ENCODE measurements at places on chromosomes 3 and 15.

DNA sequence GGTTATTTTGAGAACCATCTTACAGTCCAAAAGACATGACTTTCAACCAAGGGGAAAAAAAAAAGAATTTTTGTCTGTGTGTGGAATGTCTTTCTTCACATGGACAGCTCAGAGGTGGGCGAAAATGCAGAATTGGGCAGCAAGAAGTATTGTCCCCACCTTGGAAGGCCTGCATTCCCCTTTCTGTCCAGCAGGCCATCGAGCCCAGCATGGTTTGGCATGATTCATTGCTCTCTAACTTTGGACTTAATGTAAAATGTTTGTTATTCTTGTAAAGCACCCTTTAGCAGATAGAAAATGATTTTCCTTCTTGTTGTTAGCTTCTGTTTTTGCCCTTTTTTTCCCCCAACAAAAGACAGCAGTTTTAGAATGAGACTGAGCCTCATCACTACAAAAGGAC is 12.4 kb downstream of the MYO1E start:
- DNase-seq, result no peak

GRCh38 chr15:93030430-93031102 is 58.4 kb downstream of the RGMA start:
- DNase-seq, result peak; percentile 24

DNA sequence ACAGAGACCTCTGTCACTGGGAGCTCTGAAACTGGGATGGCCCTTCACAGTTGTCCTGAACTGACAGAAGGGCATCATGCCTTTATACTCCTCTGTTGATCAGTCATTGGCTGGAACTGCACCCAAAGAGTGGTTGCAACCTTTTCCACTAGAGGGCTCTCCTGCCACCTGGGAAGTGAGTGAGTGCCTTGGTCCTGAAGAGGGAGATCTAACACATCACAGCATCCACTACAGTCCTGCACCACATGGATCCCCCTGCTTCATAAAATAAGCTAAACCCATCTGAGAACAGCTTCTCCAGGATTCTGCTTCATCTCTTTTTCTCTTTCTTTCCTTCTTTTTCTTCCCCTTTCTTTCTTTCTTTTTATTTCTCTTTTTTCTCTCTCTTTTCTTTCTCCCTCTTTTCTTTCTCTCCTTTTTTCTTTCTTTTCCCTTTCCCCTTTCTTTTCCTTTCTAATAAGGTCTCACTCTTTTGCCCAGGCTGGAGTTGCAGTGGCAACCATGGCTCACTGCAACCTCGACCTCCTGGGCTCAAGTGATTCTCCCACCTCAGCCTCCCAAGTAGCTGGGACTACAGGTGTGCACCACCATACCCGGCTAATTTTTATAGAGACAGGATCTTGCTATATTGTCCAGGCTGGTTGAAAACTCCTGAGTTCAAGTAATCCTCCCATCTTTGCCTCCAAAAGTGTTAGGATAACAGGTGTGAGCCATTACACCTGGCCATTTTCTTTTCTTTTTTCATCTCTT is 42.8 kb upstream of the RAF1 start:
- no peak for DNase-seq

- DNase-seq, result no peak
These were observed 230.5 kb downstream of the UNC13C start for GRCh38 chr15:54208786-54209185.

GRCh38 chr15:66897971-66898370 is 167.4 kb upstream of the SMAD3 start:
- DNase-seq, result no peak

DNA sequence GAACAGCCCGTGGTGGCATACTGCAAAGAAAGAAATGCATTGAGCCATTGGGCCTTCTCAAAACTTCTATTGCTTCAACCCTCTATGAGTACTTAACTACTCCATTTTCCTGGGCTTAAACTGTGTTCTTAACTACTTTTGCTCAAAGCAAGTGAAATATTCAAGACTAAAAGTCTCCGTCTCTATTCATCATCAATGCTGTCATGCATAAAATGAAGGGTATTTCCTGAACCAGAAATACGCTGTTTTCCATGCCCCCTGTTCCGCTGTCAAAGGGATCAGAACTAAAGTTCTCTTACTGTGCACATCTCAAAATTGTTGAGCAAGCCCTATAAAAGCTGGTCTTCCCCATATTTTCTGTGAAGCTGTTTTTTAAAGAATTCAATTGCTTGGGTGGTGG is 20.3 kb downstream of the SIAH2 start:
- DNase-seq, result no peak

DNA sequence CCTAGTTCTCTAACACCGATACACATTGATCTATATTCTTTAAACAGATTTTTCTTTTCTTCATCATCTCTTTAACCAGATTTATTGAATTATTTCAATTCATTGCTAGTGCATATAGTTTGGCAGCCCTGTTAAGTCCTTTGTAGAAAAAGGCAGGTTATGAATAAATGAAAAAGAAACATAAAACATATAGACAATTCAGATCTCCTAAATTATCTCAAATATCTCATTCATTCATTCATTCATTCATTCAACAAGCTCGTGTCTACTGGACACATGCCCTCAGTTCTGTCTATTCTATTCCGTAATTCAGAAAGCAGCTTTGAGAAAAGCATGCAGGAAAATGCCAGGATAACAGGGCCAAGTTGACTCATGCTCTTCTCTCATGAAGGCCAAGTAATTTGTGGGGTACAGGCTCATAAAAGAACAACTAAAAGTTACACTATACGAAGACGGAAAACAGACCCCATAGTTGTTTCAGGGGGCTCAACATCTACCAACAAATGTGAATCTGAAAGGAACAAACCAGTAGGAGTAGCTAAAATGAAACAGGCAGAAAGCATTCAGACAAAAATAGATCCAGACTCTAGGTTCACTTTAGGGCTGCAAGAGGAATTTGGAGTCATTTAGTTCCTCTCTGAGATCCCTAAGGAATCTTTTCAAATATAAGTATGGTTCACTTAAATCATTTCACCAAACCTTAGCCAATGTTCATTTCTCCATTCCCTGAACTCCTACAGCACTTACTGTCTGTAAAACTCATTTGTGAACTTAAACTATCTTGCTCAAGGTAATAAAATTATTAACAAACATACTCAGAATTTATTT is 7.5 kb downstream of the ZNF148 start:
- no peak for DNase-seq

GRCh38 chr15:76576523-76577279 is 240.1 kb downstream of the ISL2 start:
- DNase-seq, result no peak

- DNase-seq, result no peak
These were observed 1.9 kb downstream of the TMIE start for GRCh38 chr3:46703013-46703520.

GRCh38 chr15:66646308-66646707 is 55.7 kb upstream of the SMAD6 start:
- no peak for DNase-seq

- DNase-seq, result no peak
These were observed 16.8 kb upstream of the KCTD6 start for GRCh38 chr3:58474967-58475578.

GRCh38 chr3:11662392-11662990 is 18.8 kb upstream of the VGLL4 start:
- DNase-seq, result no peak

DNA sequence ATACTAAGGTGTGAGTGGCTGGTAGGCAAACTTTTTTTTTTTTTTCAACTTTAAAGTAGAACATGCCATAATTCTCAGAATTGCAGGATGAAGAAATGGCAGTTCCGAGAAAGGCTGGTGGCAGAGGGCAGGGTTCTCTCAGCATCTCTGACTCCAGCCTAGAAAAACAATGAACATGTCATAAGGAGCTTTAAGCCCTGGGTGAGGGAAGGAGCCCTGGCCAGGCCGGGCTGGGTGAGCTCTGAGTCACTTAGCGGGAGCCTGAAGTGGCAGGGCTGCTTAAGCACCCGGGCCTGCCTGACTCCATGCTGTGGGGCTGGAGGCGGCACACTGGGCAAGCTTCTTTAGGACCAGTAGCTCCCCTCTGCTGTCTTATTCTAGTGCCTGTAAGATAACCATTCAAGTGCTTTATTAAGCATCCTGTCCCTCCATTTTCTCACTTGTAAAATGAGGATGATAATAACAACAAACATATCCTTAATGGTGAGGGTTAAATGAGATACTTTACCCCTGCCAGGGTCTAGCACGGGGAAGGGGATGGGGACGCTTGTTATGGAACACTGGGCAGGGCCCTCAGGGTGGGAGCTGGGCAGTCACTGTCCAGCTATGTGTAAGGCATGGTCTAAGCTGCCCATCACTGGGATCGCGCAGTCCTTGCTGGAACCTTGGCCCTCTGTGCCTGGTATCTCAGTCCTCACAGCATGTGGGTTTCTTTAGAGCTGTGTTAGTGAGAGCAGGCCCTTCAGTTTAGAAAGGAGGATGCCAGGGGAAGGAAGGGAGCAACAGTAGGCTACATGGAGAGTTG is 18.4 kb downstream of the SMAD6 start:
- no peak for DNase-seq

DNA sequence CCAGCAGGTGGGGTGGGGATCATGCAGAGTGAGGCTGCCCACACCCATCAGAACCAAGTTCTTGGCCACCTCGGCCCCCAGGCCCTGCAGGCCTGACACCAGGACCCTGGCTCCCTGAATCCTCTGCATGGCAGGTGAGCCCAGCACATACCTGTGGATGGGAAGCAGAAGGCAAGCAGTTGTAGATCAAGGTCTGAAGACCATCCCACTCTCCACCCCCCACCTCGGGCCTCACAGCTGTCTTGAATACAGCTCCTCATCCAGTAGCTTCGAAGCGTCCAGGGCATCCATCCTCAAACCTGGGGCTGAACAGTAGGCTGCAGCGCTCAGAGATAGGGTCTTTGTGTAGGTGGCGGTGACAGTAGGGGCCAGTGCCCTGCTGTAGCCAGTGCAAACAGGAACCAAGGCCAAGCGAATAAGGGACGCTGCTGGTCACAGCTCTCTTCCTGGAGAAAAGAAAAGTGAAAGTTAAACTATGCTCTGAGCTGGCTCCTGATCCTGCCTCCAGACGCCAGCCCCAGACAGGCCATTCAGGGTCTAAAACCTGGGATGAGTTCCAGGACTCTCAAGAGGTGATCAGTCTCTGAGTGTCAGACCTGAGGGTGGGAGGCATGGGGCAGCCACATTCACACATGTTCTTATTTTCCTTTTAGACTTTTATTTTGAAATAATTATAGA is at the start of gene UBA7:
TSS of gene UBA7 (minus strand) at position 457 of the 678 bp plus-strand sequence. CDS start at position 291, 166 bp downstream.
- no peak for DNase-seq

DNA sequence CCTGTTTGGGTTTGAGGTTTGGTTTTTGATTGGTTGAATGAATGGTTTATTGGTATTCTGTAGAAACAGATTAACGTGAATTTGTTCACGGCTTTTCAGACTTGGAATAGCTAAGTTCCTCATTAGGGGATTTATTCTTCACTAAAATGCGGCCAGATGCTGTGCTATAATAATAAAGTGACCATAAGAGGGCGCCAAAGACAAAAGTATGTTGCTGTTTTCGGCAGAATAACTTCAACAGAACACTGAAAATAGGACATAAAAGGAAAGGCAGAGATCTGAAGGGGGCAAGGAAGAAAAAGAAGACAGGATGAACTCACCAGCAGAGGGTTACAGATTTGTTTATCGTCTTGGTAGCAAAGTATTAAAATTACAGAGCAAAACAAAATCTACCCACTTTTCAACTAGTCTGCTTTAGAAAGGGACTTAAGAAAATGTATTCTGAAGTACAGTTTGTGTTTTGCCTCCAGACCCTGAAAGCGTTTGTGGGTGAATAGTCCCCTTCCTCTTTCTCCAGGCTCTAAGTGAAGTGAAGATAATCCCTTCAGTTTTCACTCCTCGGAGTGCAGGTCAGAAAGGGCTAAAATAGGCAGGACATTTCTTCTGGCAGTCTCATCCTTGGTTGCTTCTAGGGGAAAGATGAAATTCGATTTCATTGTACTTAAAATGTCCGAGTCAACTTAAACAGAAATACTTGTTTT is 147.6 kb downstream of the IL20RB start:
- DNase-seq, result no peak

DNA sequence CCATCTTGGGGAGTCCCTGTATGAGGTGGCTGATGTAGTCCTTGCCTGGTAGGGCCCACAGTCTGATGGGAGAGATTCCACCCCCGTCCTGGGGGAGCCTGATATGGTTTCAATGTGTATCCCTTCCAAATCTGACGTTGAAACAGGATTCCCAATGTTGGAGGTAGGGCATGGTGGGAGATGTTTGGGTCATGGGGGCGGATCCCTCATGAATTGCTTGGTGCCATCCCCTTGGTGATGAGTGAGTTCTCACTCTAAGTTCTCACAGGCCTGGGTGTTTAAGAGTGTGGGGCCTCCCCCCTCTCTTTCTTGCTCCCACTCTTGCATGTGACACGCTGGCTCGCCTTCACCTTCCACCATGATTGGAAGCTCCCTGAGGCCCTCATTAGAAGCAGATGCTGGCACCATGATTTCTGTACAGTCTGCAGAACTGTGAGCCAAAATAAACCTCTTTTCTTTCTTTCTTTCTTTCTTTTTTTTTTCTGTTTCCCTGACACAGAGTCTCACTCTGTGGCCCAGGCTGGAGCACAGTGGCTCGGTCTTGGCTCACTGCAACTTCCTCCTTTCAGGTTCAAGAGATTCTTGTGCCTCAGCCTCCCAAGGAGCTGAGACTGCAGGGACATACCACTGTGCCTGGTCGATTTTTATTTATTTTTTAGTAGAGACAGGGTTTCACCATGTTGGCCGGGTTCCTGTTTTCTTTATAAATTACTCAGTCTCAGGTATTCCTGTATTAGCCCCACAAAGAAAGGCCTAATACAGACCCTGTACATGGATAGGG is 28.6 kb downstream of the ITGA11 start:
- no peak for DNase-seq

- DNase-seq, result no peak
These were observed 828.8 kb downstream of the ROBO2 start for GRCh38 chr3:77868725-77869124.

DNA sequence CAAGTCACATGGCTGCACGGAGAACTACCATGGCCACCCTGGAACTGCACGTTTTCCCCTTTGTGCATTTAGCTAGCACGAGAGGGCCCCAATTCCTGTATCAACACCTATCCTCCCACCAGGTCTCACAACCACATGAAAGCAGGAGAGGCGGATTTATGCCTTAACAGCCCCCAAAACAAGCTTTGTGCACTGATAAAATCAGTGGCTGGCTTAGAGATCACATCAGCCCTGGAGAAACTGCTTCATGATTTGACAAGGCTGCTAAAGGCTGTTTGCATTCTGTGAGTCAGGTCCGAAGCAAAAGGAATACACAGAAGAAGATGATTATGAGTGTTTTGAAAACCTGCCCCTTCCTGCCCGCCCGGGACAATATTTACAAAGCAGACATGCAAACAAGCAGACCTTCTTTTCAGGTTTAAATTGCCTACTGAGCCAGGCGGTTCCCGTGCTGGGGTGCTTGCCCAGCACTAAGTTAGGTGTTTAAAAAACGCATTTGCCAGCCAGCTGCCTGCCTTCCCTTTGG is 25.9 kb downstream of the CEMIP start:
- no peak for DNase-seq

GRCh38 chr3:120756061-120756460 is 13.5 kb downstream of the GTF2E1 start:
- no peak for DNase-seq

DNA sequence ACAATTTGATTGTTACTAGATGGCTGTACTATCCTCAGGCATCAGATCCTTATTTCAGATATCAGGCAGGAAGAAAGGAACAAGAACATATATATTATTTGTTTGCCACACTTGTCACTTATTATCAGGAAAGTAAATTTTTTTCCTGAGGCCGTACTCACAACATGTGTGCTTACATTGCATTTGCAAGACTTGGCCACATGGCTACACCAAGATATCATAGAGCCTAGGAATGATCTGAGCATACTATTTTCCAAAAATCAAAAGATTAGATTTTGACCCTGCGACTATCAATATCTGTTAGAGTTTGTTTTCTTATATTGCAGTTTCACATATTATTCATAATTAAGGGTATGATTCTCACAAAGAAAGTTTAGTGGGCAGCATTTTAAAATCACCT is 426.2 kb upstream of the BCHE start:
- DNase-seq, result no peak

- DNase-seq, result no peak
These were observed 615.4 kb upstream of the GBE1 start for GRCh38 chr3:82376883-82377282.

All from activated naive CD4-positive, alpha-beta T cell (primary cell).